ENCODE measurements at places on chromosomes 2 and 18.
A peak's percentile ranks its signal among the peaks of the same experiment; 100 is the strongest.

GRCh38 chr2:215900843-215901242 is 112.5 kb downstream of the MREG start:
- no peak for DNase-seq

DNA sequence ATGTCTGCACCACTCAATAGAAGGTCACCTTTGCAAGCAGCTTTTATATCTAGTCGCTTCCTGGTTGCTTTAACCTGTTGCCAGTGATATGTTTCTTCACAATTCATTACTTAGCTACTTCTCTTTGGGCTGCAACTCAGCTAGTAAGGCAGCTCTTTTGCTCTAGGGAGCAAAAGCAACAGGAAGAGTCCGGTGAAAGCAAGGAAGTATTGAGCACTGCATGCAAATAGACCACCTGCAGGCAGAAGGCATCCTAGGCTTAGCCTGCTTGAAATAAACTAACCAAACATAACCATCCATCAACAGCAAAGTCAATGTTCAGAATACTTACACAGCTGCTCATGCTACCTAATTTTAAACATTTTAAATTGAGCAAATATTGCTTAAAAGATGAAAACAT is 529.2 kb upstream of the LINC00305 start:
- no peak for DNase-seq

DNA sequence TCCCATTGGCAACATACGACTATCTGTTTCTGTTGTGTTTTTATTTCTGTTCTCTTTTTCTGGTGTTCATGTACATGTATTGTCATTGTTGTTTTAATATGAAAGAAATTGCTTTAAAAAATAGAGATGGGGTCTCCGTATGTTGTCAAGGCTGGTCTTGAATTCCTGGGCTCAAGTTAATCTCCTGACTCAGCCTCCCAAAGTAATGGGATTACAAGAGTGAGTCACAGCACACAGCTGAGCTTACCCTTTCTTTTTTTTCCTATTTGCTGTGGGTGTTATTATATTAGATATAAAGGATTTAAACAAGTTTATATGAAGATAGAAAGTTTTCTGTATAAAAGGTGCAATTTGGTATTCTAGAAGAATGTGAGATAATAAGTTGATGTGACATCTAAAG is 554.6 kb downstream of the DSC3 start:
- DNase-seq = no peak

- no peak for DNase-seq
Observed at GRCh38 chr2:240250985-240251847, 110.8 kb upstream of the OTOS start.

DNA sequence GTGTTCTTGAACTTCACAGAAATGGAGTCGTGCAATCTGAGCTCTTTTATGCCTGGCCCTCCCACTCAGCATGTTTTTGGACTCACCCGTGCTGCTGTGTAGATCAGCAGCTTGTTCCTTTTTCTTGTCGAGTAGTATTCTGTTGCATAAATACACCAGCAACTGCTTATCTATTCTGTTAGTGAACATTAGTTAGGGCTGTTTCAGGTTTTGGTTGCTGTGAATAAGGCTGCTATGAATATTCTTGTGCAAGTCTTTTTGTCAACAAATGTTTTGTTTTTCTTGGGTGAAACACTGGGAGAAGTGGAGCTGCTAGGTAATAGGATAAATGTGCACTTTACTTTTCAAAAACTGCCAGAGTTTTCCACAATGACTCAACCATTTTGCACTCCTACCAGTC is 15.3 kb upstream of the CIDEA start:
- DNase-seq = no peak

GRCh38 chr2:88216641-88217040 is 46.5 kb downstream of the THNSL2 start:
- no peak for DNase-seq

DNA sequence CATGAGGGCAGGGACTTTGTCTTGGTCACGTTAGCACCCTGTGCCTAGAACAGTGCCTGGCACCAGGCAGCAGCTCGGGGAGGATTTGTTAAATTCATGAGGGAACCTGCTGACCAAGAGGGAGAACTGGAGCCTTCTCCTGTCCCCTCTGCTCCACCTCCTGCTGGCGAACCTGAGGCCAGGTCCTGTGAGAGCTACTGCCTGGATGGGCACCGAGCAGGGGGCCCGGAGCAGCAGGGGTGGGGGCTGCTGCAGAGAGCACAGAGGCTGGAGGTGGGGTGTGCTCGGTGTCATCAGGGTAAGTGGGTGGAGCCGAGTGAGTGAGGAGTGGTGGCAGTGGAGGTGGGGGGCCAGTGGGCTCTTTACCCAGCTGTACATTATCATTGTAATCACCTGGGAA is 52.1 kb upstream of the FAHD2A start:
- DNase-seq = no peak

- no peak for DNase-seq
Observed at GRCh38 chr2:27588308-27588707, 5.5 kb downstream of the ZNF512 start.

DNA sequence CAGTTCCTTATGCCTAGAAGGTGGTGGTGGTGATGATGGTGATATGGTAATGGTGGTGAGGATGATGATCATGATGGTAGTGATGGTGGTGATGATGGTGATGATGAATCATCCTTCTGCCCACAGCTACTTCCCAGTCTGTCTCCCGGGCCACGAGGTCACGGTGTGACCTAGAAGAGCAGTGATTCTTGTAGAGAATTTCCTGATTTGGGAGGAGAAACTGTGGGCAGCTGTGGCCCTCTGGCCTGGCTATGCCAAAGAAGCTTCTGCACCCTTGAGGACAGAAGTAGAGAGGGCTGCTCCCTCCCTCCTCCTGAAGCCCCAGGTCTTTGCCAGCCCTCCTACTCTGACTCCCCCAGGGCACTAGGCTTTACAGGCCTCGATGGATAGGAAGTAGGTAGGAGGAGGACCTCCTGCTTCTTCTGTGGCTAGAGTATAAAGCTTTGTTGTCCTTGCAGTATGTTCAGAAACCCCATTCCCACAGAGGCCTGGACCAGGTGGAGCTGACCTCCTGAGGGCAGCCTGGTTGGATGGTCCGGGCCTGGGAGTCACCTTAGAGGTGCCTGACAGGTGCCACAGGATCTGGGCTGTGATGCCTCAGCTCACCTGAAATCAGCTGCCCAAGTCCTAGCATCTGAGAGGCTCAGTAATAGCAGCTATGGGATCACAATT is 57.9 kb upstream of the EPAS1 start:
- DNase-seq = no peak

DNA sequence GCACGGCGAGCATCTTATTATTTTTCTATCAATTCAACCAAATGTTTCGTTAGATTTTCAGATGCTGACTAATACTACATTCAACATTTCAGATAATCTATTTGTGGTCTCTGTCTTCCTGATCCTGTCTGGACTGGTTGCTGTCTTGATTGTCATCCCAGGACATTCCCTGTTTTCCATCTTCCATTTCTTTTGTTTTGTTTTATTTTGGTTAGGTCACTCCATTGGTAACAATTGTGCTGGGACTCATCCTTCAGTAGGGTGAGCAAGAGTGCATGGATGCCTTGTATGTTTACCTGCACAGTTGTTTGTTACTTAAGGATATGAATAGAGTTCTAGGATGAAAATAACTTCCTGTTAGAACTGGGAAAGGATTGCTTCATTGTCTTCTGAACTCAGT is 55.9 kb upstream of the ACYP2 start:
- DNase-seq = no peak

- DNase-seq = no peak
Observed at GRCh38 chr2:119202610-119203310, 20.9 kb upstream of the STEAP3 start.

- DNase-seq = no peak
Observed at GRCh38 chr2:5609201-5609600, 83.0 kb upstream of the SOX11 start.

DNA sequence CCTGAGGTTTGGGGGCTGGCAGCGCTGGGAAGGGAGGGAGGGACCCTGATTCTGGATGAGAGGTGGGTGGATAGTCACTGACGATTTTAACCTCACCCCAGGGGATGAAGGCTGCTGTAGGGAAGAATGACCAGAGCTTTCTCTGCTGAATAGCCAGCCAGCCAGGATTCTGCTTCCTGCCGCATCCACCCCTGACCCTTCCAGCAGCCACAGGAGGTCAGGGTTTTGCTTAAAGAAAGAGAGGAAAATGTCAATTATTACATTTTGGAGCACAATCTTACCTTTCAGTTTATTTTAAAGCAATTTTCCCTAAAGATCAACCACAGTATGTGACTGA is 217.7 kb downstream of the GBX2 start:
- no peak for DNase-seq

- no peak for DNase-seq
Observed at GRCh38 chr2:39975476-39976020, 196.5 kb upstream of the THUMPD2 start.

- DNase-seq = no peak
Observed at GRCh38 chr2:43031471-43032212, 194.8 kb downstream of the ZFP36L2 start.

DNA sequence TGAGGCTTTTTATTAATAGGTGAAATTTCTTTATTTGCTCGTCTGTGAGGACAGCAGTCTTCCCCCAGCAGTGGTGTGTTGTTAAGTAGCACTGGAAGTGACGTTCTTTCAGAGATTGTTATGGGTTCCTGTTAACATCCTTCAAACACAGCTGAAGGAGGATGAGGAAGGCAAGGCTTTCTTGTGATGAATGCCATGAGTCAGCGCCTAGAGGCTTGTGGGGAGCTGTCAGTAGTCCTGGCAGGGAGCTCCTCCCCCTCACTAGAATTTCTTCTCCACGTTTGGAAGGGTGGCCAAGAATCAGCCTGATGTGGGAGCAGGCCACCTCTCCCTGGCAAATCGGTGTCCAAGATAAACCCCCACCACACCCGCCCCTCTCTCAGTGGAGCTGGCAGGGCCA is 113.2 kb downstream of the ARHGEF4 start:
- no peak for DNase-seq

DNA sequence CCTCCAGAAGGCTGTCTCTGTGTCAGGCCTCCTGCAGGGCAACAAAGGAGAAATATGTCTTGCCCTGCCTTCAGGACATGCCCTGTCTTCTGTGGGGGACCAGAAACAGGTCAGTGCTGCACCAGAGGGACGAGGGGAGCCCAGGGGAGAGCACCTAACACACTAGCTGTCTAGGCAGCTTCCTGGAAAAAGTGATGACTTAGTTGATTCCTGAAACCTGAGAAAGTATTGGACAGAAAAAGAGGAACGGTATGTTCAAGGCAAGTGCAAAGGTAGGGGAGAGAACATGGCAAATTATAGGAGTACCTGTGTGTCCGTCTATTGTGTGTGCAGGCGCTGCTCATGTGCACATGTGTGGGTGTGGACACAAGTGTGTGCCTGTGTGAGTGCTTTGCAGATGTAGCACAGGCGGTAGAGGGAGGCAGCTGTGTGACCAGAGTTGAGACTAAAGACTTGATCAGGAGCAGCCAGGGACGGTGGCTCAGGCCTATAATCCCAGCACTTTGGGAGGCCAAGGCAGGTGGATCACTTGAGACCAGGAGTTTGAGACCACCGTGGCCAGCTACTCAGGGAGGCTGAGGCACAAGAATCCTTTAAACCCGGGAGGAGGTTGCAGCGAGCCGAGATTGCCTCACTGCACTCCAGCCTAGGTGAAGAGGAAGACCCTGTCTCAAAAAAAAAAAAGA is 119.5 kb downstream of the GYPC start:
- DNase-seq = no peak

DNA sequence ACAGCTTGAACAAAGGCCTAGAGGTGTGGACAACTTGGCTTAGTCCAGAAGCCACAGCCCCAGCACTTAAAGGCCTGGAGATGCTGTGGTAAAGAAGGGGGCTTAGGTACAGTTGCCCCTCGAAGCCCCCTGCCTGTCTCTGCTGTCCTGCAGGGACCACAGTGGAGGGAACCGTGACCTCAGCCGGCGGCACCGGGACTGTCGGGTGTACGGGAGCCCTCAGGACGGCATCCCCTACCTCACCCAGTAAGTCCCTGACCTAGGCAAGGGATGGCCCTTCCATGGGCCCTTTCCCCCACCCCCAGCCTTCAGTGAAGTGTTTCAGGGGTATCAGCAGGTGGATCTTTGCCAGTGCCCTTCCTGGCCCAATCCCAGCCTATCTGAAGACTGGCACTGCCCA is 15.3 kb upstream of the CATIP start:
- no peak for DNase-seq

DNA sequence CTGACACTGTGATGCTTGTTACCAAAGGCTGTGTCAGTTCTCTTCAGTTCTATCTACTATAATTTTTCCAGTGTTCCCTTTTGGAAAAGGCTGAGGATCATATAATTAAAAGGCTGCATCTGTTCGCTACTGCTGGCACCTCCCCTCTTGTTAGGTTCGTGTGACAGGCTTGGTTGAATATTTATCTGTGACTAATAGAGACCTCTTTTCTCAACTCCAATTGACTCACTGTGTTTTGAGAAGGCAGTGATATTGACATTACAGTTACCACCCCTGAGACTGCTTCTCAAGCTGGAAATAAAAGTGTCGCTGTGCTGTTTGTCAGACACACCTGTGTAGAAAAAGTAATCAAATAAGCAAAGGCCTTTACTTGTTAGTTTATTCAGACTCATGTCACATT is 205.5 kb upstream of the KCNH7 start:
- DNase-seq = peak; percentile 87

DNA sequence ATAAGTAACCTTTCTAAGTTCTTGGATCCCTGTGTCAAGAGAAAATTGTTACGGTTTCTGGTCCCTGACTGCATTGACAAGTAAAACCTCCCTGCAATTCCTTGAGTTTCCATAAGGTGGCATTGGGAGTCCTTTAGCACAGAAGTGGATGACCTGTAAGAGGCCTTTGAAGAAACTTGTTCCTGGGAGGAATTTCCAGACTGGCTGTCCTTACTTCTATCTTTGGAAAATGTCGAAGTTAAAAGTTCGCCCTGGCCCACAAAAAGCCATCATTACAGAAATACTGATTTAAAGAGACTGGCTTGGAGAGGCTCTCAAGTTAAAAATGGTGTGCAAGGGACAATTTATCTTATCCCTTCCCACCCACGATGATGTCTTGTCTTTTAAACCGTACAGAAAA is 218.4 kb downstream of the CDH20 start:
- peak; percentile 53 for DNase-seq

GRCh38 chr18:32717126-32717525 is 55.7 kb downstream of the KLHL14 start:
- DNase-seq = no peak

- DNase-seq = no peak
Observed at GRCh38 chr18:58562999-58563667, 65.8 kb downstream of the ALPK2 start.

DNA sequence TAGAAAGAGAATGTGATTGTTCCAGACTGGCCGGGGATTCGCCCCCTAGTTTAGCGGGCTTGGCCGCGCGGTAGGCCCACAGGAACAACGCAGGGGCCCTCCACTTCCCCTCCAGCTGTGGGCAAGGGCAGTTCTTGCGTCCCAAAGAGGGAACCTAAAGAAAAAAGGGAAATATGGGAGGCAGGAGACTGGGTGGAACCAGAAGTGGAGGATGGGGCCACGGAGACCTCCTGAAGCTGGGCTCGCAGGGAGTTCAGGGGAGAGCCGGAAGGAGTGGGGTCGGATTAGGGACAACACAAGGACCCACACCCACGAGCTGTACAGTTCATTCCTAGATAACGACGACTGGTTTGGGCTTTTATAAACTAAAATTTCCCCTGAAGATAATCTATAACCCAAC is 18.2 kb downstream of the GNLY start:
- no peak for DNase-seq

Measured in NCI-H748 treated with DMSO at 0.1 percent for 48 hours (cell line).